ENCODE measurements at places on chromosomes 13 and 19. TPM values are rescaled to one million over a fixed set of nuclear protein-coding genes. Genes with fewer than 3 reads are reported as not detected.

PLIN4 gene
- 2.8 TPM for total RNA-seq

HPN gene
- 0.79 TPM for total RNA-seq

- no peaks in the 10 kb centered on the region for H3K27me3 ChIP-seq
- H3K4me1 ChIP-seq = peaks cover 11% of the 10 kb centered on the region
- H3K27ac ChIP-seq = no peak overlapping the region
- peak; percentile 58 for DNase-seq
- H3K4me3 ChIP-seq = no peak overlapping the region
- H3K36me3 ChIP-seq = no peaks in the 10 kb centered on the region
These were observed 4.9 kb downstream of the CSNK1G2 start for GRCh38 chr19:1945899-1946298.

DNA sequence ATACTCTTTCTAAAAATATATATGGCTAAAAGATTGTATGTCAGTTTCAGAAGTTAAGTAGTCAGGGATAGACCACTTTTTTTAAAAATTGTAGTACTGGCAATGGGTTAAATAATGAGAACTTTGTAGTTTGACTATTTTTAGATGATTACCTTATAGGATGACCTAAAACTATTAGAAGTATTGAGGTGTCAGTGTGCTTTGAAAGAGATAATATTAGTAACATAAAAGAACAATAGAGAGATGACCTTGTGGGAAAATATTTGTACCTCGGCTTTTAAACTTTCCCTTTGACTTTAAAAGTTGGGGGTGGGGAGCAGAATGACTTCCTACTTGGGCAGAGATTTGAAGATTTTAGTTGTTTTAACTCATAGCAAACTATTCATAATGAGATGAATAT, 48.3 kb downstream of the SLAIN1 start:
- DNase-seq = no peak
- no peaks in the 10 kb centered on the region for H3K4me1 ChIP-seq
- H3K36me3 ChIP-seq = no peaks in the 10 kb centered on the region
- no peak overlapping the region for H3K27ac ChIP-seq

DNA sequence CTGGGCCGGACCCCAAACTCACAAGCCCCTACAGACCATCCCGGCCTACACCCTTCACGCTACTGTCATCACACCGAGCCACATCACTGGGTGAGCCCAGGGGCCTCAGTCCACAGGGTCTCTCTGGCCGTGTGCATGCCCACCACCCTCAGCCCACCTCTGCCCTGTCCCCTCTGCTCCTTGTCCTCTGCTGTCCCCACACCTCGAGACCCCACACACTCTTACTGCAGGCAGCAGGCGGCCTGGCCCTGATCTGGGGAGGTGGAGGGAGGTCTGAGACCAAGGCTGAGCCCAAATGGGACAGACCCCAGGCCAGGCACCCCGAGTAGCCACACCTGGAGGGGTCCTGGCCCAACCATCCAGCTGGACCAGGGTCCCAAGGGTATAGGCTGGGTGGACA, 35.2 kb downstream of the PEPD start:
- no peaks in the 10 kb centered on the region for H3K4me1 ChIP-seq
- H3K36me3 ChIP-seq = no peaks in the 10 kb centered on the region
- DNase-seq = no peak
- H3K27ac ChIP-seq = no peak overlapping the region
- no peak overlapping the region for H3K4me3 ChIP-seq
- no peaks in the 10 kb centered on the region for H3K27me3 ChIP-seq
